ENCODE measurements at places on chromosomes 7 and 10.

DNA sequence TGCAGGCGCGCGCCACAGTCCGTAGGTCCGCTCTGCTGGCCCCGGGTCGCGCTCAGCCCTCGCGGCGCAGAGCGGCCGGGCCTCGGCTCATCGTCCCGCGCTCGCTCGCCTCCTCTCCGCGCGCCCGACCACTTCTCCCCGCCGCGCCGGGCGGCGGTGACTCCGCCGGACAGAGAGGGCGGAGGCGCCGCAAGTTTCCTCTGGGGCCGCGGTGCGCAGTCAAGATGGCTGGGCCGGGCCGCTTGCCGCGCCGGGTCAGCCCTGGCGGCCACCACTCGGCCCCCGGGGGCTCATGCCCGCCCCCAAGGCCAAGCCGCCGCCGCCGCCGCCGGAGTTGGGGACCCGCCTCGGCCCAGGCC is 441 bp downstream of the FZD8 start:
- no peak for DNase-seq

- DNase-seq = no peak
Measured at GRCh38 chr7:112521942-112522341, 41.2 kb downstream of the LSMEM1 start.

- no peak for DNase-seq
Measured at GRCh38 chr10:86650151-86650550, 4.2 kb upstream of the OPN4 start.

- DNase-seq = no peak
Measured at GRCh38 chr7:90777465-90777864, 181.3 kb downstream of the CDK14 start.

GRCh38 chr10:113987805-113988204 is 55.9 kb upstream of the ADRB1 start:
- DNase-seq = no peak

GRCh38 chr10:70175516-70175915 is 5.2 kb upstream of the SAR1A start:
- DNase-seq = no peak

GRCh38 chr10:21092683-21093524 is 195.8 kb upstream of the NEBL start:
- DNase-seq = no peak

GRCh38 chr10:8499752-8500390 is 445.4 kb downstream of the GATA3 start:
- no peak for DNase-seq

DNA sequence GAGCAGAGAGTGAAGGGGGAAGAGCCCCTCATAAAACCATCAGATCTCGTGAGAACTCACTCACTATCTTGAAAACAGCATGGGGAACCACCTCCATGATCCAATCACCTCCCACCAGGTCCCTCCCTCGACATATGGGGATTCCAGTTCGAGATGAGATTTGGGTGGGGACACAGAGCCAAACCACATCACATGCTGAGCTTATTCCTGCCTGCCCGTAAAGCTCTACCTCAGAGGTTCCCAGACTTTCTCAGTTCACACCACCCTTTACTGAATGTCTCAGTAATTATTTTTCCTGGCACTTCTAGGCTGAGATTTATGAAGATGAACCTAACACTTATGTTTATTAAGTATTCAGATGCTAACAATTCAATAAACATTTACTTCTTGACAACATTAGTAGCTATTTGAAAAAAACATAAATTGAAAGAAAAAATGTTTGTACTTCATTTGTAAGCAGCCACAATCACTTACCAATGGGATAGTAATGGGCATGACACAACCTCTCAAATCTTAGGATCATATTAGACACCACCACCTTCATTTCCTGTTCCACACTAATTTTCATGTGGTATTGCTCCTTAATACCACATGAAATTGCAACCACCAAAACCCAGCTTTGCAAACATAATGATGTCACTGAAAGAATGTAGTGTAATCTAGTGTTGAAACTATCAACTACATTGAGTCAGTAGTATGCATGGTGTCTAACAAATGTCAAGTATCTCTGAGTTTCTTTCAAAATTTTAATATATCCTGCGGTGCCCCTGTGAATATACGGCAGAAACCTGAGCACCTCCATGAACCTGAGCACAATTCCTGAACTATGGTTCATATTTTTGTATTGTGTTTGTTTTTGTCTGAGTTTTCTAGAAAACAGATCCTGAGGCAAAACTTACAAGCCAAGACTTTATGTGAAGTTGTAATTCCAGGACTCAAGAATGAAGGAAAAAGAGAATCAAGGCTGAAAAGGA is 4.5 kb upstream of the DGKI start:
- DNase-seq = no peak

GRCh38 chr10:44589181-44589943 is 204.5 kb upstream of the CXCL12 start:
- DNase-seq = no peak
